KBM-7 (cell line): ENCODE measurements at places on chromosomes 13 and 19.

- DNase-seq = peak; percentile 92
Measured at GRCh38 chr19:4633140-4633967, 6.0 kb upstream of the TNFAIP8L1 start.

DNA sequence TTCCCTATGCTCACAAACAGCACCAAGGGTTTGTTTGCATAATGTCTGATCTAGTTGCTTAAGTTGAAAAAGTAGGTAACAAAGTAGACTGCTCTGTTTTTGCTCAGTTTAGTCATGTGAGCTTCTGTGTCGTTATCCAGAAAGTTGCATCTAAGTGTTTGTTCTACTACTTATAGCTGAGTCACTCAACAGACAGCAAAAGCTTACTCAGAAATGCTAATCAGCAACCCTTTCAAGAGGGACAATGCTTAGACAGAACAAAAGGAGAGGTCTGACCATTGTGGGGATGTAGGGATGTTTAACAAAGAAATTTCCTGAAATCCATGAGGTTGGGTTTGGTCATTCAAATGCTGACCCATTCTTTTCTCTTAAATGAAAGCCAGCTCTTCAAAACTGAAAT is 106.4 kb downstream of the ATP8A2 start:
- no peak for DNase-seq

GRCh38 chr13:32229443-32229842 is 85.7 kb downstream of the ZAR1L start:
- DNase-seq = no peak

- no peak for DNase-seq
Measured at GRCh38 chr13:59829690-59830089, 334.0 kb downstream of the DIAPH3 start.

DNA sequence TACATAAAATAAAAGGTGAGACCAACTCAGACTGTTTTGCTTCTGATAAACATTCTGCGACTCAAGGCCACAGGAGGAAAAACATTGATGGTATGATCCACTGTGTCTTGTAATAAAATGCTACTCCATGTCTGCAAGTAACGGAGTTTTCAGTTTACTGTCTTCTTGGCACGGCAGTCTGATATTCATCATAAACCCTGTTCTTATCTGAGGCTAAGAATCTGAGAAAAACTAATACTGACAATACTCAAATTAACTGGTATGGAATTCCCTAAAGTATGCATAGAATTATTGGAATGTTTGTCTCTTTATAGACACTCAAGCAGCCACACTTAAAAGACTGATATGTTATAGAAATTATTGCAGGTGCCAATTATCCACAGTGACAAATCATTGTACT is 125.5 kb downstream of the TBC1D4 start:
- DNase-seq = no peak

DNA sequence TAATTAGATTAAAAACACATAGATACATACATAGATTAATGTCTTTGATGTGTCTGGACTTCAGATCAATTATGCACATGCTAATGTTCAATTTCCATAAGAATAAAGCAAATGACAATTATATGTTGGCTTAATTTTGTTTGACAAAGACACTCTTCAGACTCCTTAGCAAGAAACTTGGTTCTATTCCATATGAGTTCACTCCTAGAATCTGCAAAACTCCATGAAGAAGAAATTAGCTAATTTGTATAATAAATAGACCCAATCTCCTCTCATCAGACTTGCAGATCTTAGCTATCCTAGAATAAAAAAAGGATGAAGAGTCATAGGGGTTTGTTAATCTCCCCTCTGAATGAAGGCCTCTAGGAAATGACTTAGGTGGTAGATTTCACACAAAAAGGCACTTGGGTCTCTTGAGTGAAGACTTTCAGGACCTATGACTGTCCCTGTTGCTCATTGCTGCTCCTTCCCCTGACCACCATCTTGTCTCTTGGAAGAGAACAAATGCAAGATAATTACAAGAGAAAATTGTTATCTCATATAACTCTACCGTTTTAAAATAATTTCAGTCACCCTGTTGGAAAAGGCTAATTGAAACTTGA is 302.2 kb downstream of the EFNB2 start:
- DNase-seq = no peak

GRCh38 chr13:37652596-37652995 is 54.0 kb upstream of the POSTN start:
- DNase-seq = no peak

GRCh38 chr13:45728759-45729158 is 26.6 kb downstream of the CBY2 start:
- peak; percentile 69 for DNase-seq

- DNase-seq = no peak
Measured at GRCh38 chr19:47776568-47776967, 1.9 kb upstream of the SELENOW start.

DNA sequence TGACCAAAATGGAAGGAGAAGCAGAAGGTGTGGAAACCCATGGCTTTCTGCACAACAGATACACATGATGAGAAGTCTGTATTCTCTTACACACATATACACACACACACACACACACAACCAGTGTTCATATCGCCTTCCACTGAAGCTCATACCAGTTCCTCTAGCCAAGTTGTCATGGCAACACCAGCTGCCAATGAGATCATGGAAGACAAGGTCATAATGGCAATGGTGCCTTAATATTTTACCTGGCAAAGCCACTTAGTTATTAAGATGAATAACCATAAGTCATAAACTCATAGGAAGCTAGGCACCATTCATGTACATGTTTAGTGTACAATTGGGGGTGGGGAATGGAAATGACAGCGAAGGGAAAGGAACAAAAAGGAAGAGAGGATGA is 2.6 kb upstream of the DHRS12 start:
- peak; percentile 28 for DNase-seq

- no peak for DNase-seq
Measured at GRCh38 chr13:104597546-104598180, 1531.4 kb upstream of the SLC10A2 start.

- no peak for DNase-seq
Measured at GRCh38 chr19:56174550-56174949, 1.3 kb upstream of the GALP start.

- DNase-seq = peak; percentile 37
Measured at GRCh38 chr19:40600570-40601133, 517 bp upstream of the LTBP4 start.
